Psoas muscle (tissue), 8 donors: ENCODE measurements at places on chromosomes 5 and 9. TPM values are rescaled to one million over a fixed set of nuclear protein-coding genes. Genes with fewer than 3 reads are reported as not detected.

DNA sequence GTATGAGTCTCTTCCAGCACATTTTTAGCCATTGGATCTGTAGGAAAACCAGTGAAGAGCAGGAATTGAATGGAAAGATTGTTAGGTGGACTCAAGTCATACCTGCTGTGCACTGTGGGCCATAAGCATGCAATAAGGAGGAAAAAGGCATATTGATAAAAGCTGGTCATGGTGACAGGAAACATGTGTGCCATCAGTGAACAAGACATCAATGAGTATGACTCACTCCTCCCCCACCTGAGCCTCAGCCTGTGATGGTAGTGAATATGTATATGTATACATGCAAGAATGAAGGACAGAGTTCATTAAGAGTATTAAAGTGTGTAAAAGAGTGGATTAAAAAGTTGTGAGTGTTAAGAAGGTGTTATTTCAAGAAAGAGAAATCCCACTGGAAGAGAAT, 164.5 kb downstream of the TMEM38B start:
- no peak for DNase-seq

GRCh38 chr5:180156141-180156540, 52.9 kb downstream of the RASGEF1C start:
- DNase-seq = no peak

DNA sequence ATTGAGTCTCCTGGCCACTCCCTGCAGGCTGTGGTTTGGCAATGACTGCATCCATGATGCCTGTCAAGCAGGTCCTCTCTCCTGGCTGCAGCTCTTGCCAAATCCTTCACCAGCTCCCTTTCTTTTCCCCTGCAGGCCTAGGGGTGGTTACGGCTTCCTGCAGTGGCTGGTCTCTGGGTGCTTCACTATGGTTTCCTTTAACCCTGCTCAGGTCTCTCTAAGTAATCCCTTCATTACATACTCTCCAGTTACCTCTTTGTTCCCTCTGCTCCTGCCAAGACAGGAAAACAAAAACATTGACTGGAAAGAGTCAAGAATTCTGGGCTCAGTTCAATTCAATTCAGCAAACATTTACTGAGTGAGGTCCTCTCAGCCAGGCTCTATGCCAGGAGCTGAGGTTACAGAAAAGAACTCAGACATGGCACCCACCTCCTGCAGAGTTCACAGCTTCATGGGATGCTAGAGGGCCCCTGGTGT, 19.8 kb upstream of the PTPN3 start:
- DNase-seq = no peak

DNA sequence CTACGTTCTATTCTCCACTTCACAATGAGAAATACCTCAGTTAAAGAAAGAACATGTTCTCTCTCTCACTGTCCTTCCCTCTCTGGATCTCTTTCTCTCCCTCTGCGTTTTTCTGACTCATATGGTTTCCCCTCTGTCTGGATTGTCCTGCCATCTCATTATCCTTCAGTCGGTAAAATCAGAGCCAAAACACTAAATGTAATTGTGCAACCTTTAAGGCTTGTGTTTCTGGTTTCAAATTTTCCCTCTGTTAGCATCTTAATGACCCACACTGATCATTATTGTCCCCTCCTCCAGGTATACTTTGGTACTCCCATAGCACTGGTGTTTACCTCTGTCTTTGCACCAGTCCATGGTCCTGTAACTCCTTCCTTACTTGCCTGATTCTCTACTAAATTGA, 509.4 kb upstream of the C9orf72 start:
- DNase-seq = no peak

- no peak for DNase-seq
Measured at GRCh38 chr5:150301170-150301505, 1.6 kb downstream of the ARSI start.

- no peak for DNase-seq
Measured at GRCh38 chr9:28600226-28600625, 1026.9 kb upstream of the C9orf72 start.

DNA sequence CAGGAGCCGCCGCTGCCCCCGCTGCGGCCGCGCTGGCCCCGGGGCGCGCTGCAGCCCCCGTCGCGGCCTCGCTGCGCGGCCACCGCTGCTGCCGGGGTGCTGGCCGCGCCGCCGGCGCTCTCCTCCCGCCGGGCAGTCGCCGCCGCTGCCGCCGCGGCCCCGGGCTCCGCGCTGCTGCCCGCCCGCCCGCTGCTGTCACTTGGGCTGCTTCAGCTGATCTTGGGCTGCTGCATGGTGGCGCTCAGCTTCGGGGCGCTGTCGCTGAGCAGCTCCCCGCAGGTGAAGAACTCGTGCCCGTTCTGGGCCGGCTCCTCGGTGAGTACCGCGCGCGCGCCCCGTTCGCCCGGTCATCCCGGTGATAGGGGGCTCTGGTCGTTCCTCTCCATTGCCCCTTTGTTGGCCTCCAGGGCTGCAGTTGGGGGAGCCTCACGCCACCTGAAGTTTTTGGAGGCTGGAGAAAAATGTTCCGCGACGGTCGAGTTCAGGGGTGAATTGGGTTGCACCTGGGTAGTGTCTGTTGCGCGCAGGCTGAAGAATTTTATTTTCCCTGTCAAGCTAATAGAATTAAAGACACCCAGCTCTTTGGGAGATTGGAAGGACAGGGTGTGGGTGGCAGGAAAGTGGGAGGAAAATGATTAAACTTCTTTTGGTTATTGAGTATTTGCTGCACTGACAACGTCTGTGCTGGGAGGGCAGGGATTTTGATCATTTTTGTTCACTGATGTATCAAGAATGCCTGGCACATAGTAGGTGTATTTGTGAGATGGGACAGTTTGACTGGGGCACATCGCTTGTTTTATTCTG, 596 bp downstream of the ENTREP1 start:
- peak; percentile 19 for DNase-seq

GRCh38 chr5:108617467-108618435, 129.9 kb upstream of the FER start:
- DNase-seq = no peak

Gene GPR150
- polyA plus RNA-seq = 0.64 TPM

Gene FAM53C
- 23.5 TPM for polyA plus RNA-seq
